T-helper 17 cell (primary cell): ENCODE measurements at places on chromosomes 12 and 14.

- DNase-seq: no peak
Measured at GRCh38 chr12:132517740-132518100, 27.8 kb downstream of the FBRSL1 start.

DNA sequence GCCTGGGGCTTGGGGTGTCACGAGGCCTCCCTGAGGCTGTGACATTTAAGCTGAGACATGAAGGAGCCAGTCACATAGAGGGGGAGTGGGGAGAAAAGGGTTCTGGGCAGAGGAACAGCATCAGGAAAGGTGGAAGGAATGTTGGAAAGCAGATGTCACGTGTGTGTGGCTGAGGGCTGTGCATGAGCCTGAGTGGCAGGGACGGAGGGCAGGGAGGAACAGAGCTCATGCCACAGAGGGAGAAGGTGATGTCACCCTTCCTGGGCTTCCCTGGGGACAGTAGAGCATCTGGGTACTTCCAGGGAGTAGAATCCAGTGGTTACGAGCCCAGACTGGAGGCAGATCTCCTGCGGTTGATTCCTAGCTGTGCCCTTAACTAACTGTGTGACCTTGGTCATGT lies 32.0 kb upstream of the JDP2 start:
- DNase-seq: no peak

DNA sequence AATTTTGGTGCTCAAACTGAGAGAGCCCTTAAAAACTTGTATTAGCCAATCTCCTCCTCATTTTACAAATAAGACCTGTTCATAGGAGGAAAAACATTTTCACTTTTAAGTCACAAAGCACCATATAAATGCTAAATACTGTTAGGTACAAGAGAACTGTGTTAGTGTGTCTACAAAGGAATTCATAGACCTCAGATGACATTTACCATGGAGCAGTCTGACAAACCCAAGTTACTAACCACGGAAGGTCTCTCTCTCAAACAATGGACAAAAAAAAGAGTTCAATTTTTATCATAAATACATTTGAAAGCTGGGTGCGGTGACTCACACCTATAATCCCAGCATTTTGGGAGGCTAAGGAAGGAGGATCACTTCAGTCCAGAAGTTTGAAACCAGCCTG lies 10.0 kb downstream of the SBNO1 start:
- no peak for DNase-seq

DNA sequence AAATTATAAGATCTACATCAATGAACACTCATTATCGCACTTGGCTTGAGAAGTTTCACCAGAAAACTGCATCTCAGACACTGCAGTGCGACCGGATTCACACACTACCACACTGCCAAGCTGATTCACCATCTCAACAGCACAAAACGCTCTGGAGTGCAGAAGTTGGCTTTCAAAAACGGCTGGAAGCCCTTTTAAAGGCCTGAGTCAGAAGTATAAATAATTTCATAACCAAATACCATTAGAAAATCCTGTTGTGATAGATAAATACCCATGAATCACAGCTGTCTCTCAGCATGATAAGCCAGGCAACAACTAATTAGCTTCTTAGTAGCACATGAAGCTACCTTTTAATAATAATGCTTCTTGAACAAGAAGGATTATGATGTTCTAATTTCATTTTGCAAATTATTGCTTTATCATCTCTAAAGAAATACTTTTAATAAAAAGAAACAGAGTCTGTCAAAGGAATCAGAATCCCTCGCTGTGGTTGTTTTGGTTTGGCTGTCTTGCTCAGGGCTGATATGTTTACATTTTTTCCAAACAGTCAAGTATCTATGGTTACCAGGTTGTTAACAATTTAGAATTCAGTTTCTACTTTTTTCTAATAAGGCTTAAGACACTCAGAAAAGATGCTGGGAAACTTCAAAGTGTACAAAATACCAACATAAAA lies 51.2 kb downstream of the SLC2A13 start:
- DNase-seq: no peak

DNA sequence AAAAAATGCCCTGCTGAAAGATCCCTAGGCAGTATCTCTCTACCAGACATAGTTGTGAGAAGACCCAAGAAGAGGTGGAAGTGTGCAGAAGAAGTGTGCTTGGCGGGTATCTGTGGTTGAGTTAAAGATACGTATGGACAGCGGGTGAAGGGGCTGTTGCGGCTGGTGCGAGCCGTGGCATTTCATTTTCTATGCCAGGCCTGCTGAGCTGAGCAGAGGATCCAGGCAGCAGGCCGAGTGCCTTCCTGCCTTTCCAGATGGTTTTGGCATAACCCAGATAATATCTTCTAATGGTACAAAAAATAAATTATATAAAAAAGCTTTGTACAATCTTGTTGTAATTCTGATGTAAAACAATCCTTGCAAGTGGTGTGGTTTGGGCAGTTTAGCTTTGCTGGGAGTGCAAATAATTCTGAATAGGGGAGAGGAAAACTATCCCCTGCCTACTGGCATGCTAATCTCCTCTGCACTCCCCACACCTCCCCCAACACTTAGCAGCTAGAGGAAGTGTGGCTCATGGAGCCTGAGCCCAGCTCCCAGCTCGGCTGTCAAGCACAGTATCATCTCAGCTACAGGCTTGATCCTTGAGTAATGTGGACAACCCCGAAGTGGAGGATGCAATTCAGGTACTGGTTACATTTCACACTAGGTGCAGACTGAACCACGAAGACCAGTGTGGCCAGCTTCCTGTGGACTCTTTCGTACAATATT lies 168.9 kb downstream of the VRK1 start:
- no peak for DNase-seq

DNA sequence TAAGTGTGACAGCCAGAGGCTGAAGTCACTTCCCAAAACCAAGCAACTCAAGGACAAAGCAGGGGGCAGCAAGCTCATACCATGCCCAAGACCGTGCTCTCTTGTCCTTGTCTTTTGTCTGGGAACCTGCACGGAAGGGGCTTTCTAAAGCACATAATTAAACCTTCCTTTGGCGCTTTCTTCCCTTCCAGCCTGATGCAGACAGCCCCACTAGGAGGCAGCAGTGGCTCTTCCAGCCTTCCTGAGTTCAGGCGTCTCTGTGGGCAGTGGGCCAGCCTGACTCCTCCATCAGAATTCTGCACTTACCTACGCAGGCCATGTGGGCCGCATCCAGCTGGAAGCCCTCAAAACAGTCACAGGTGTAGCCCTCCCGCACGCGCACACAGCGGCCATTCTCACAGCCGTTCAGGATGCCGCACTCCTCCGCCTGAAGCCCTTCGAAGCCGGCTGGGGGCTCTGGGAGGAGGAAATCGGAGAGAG lies 7.6 kb downstream of the ISCA2 start:
- no peak for DNase-seq
